ENCODE measurements at places on chromosomes 13 and 19. TPM values are rescaled to one million over a fixed set of nuclear protein-coding genes. Genes with fewer than 3 reads are reported as not detected.
A peak's percentile ranks its signal among the peaks of the same experiment; 100 is the strongest.

DNA sequence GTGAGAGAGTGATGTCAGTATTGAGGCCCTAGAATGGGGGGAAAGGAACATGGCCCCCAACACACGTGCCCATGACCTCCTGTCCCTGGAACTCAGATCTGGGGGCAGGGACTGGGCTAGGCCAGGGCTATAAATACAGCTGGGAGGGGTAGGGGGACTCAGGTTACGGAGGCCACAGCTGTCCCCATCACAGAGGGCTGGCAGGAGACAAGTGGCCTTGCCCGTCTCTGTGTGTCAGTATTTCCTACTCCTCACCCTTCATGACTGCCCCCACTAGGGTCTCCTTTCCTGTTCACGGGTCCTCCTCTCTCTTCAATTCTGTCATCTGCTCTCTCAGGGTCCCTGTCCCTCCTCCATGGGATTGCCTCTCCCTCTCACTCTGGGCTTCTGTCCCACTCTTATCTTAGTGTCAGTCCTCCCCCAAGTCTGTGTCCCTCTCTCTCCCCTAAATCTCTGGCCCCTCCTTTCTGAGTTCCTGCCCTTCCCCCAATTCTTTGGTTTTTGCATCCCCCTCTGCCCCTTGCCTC lies 687 bp upstream of the HRC start:
- DNase-seq = no peak

GRCh38 chr19:41701401-41702075 lies 6.9 kb upstream of the CEACAM5 start:
- no peak for DNase-seq

DNA sequence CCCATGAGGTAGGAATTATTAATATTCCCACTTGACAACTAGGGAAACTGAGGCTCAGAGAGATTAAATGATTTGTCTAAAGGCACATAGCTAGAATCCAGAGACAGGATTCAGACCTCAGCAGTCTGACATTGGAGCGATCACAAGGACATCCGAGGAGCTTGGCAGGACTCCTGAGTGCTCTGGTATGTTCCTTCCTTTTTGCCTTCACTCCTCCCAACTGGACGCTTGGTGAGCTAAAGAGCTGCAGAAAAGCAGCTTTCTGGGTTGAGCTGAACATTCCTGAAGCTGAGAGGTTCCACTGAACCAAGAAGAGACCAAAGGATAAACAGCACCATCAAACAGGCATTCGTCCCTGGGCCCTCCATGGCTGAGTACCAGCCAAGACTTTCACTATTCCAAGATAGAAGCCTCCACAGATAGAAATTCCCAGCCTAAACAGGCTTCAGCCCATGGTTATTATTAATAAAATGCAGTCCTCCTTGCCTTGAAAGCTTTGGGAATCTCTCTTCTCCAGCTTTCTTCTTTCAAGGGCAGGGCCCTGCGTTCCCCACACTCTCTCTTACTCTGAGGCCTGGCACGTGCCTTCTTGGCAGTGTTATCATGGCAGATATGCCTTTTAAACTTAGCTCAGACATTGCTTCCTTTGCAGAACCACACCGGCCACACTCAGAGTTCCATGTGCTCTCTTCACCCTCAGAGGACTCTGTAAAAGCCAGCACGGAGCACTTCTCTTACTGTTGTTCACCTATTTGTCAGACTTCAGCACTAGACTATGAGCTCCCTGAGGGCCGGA lies 97.1 kb downstream of the CYSLTR2 start:
- DNase-seq = no peak

GRCh38 chr19:6826281-6826920 lies 53.9 kb downstream of the VAV1 start:
- DNase-seq = no peak

- no peak for DNase-seq
These were observed 77.5 kb downstream of the ZNF536 start for GRCh38 chr19:30449673-30450072.

DNA sequence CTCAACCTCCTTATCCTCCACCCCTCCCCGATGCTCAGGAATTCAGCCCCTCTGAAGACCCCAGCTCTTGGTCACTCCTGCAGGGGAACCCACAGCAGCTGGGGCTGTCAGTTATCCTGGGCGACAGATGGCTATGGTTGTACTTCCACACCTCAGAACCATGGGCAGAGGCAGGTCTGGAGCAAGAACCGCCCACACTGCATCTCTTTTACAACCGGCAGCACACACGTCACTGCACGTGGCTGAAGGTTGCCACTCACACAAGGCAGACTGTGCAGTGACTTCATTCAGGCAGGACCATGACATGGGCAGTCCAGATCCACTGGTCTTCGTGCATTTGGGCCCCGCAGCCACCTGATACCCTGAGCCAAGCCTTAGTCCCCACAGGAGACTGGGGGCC lies 21.5 kb upstream of the SDHAF1 start:
- no peak for DNase-seq

GRCh38 chr13:20519875-20520274 lies 5.8 kb downstream of the CRYL1 start:
- DNase-seq = no peak

DNA sequence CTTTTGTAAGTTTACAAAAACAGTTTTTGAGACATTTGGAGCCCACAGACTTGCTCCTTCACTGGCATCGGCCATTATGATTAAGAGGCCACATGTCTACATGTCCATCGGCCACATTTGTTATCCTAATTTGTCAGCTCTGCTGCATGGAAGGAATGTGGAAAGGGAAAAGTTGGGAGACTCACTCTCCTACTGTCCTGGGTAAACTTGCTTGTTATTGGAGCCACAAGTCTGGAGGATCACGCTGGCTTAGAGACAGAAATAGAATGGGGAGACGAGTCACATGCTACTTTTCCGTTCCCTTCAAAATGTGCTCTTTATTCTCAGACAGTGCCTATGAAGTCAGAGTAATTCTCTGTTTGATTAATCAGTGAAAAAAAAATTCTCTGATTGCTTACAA lies 741.2 kb upstream of the PCDH9 start:
- DNase-seq = no peak

GRCh38 chr13:86760620-86761019 lies 910.6 kb upstream of the SLITRK5 start:
- DNase-seq = no peak

- DNase-seq = no peak
These were observed 18.8 kb downstream of the CYTH2 start for GRCh38 chr19:48487948-48488347.

DNA sequence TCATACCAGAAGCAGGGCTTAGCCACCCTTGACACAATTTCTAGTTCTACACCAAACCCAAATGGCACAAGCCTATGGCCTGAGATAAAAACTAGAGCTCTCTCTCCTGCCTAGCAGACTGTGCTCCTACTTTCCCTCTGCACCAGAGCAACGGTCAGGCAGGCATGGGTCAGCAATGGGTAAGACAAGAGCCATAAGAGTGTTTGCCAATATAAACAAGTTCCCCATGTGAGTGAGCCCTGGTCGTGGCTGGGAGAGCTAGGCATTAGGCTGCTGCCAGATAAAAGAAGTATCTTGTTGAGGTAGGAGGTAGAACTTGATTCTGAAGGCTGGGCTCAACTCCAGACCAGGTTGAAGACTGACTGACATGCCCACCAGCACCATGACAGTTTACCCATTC lies 1979.1 kb downstream of the OLFM4 start:
- DNase-seq = no peak

DNA sequence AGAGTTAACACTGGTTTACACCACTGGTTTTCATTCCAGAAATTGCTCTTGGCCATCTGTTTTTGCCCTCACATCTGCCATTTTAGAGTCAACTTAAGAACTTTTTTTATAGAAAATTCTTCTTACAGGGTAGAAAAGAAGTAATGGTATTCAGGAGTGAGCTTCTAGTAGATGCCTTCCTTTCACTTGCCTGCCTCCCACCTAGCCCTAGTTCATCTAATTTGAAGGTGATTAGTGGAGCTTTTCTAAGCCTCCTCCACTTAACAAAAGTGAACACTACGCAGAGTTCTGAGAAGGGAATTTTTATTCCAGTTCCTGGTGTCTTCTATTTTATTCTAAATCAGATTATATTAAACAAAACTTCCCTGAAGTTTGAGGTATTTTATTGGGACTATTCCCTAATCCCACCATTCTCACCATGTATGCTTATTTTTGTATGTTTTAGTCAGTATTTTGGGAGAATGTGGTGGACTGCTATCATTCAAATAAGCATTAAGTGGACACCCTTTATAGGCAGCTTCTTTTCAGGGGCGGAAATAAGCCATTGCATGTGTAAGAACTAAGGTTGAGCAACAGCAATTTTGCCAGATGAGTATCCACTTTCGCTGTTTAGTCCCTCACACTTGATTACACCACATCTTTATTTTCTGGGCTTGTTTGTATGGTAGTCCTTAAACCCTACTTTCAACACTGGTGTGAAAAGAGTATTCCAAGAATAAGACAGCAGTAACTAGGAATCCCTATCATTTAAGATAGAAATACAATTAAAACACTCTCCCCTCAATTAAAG lies 156.9 kb downstream of the ENOX1 start:
- DNase-seq = no peak

- no peak for DNase-seq
These were observed at the start of gene FPR2 for GRCh38 chr19:51760697-51761356. TSS of gene FPR2 (plus strand) at chr19:51761180. CDS start at chr19:51768659, 7,479 bp downstream.

DNA sequence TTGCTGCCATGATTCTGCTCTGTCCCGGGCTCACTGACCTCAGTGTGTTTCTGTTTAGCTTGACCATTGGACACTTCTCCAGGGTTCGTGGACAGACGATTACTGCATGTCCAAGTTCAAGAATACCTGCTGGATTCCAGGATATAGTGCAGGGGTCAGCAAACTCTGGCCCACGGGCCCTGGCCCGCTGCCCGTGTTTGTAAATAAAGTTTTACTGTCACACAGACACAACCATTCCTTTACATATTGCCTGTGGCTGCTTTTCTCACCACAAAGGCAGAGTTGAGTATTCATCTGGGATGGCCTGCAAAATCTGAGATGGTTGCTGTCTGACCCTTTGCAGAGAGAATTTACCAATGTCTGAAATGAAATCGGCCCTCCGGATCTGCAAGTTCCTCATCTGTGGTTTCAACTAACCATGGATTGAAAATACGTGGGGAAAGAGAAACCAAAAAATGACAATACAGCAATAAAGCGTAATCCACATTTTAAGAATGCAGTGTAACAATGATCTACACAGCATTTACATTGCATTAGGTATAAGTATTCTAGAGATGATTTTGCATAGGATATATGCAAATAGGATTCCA lies 25.9 kb upstream of the F2RL3 start:
- DNase-seq = no peak

GRCh38 chr19:13181747-13182388 lies 31.7 kb downstream of the IER2 start:
- peak; percentile 66 for DNase-seq

SIN3B gene
- 43.5 TPM for polyA plus RNA-seq

LRP3 gene
- polyA plus RNA-seq = 22.4 TPM

WASF3 gene
- polyA plus RNA-seq = 10.2 TPM

LIG4 gene
- 11.3 TPM for polyA plus RNA-seq

ZNF208 gene
- polyA plus RNA-seq = 0.70 TPM

TBXA2R gene
- polyA plus RNA-seq = 3.4 TPM

F10 gene
- polyA plus RNA-seq = 17.2 TPM

Data from hindlimb muscle (tissue), 1 donor.